ENCODE measurements at places on chromosomes 16 and 17. TPM values are rescaled to one million over a fixed set of nuclear protein-coding genes. Genes with fewer than 3 reads are reported as not detected.

Gene MYBBP1A
- polyA plus RNA-seq, result 44.1 TPM

- H3K27me3 ChIP-seq, result no peaks in the 10 kb centered on the region
- H3K4me1 ChIP-seq, result peaks cover 30% of the 10 kb centered on the region
- peak; percentile 63 for DNase-seq
- H3K36me3 ChIP-seq, result no peaks in the 10 kb centered on the region
These were observed 143.3 kb downstream of the AATF start for GRCh38 chr17:37092071-37092470.

DNA sequence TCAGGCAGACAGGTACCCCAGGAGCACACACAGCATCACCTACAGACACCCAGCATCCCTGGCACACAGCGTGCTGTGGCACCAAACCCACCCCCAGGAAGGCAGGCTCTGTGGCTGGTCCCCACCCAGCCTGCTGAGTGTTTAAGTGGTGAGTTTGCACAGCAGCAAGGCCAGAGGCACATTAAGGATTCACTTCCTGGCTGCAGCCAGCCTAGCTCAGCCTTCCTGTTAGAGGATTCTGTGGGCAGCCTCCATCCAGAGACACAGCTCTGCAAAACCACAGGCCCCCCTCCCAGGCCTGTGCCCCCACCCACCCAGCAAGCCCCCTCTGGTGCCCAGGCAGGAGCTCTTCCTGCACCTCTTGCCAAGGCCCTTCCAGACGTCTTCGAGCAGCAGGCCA, 36.1 kb upstream of the PHB1 start:
- H3K36me3 ChIP-seq, result no peaks in the 10 kb centered on the region
- no peak overlapping the region for H3K27ac ChIP-seq
- H3K4me1 ChIP-seq, result peaks cover 6% of the 10 kb centered on the region

- no peak overlapping the region for H3K4me3 ChIP-seq
- peaks cover 9% of the 10 kb centered on the region for H3K4me1 ChIP-seq
- DNase-seq, result peak; percentile 94
- no peaks in the 10 kb centered on the region for H3K36me3 ChIP-seq
These were observed 11.5 kb upstream of the PITPNA start for GRCh38 chr17:1573932-1574696.

DNA sequence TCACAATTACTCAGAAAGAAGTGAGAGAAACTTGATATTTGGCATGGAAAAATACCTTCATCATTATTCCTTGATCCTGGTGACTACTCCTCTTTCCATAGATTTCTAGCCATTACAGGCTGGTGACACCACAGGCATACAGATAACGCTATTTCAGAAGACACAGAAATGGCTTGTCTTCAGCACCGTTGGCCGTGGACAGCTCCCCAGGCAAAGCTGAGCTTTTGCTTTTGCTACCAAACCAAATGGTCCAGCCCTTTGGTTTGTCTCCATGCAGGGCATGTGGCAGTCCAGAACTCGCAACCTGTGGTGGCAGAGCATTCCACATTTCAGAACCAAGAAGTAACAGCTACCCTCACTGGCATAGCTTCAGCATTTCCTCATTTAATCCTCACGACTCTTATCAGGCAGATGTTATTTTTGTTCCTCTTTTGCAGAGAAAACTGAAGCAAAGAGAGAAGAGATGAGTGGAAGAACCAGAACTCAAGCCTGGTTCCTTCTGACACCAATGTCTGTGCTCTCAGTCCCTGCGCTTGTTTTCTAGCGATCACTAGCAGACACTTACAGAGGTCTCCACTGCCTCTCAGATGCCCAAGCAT, 55.5 kb downstream of the HS3ST4 start:
- peak; percentile 41 for DNase-seq
- H3K36me3 ChIP-seq, result no peaks in the 10 kb centered on the region
- H3K4me1 ChIP-seq, result no peaks in the 10 kb centered on the region
- no peaks in the 10 kb centered on the region for H3K27me3 ChIP-seq
- H3K4me3 ChIP-seq, result no peak overlapping the region
- no peak overlapping the region for H3K27ac ChIP-seq

GRCh38 chr17:12656354-12656753, 9.3 kb upstream of the MYOCD start:
- no peak overlapping the region for H3K4me3 ChIP-seq
- no peak overlapping the region for H3K27ac ChIP-seq
- H3K27me3 ChIP-seq, result no peaks in the 10 kb centered on the region
- no peaks in the 10 kb centered on the region for H3K4me1 ChIP-seq
- H3K36me3 ChIP-seq, result no peaks in the 10 kb centered on the region

GRCh38 chr16:85566561-85567100, 46.5 kb upstream of the GSE1 start:
- H3K27me3 ChIP-seq, result no peaks in the 10 kb centered on the region
- H3K36me3 ChIP-seq, result no peaks in the 10 kb centered on the region
- H3K4me3 ChIP-seq, result no peak overlapping the region
- H3K4me1 ChIP-seq, result peaks cover 55% of the 10 kb centered on the region
- H3K27ac ChIP-seq, result peak overlapping the region; percentile 66

Gene KRT12
- not detected for polyA plus RNA-seq

GRCh38 chr16:4755687-4756086, 11.3 kb downstream of the ZNF500 start:
- H3K27me3 ChIP-seq, result no peaks in the 10 kb centered on the region
- no peaks in the 10 kb centered on the region for H3K4me1 ChIP-seq
- no peak overlapping the region for H3K4me3 ChIP-seq
- no peak overlapping the region for H3K27ac ChIP-seq

Gene ZFHX3
- 6.4 TPM for polyA plus RNA-seq

DNA sequence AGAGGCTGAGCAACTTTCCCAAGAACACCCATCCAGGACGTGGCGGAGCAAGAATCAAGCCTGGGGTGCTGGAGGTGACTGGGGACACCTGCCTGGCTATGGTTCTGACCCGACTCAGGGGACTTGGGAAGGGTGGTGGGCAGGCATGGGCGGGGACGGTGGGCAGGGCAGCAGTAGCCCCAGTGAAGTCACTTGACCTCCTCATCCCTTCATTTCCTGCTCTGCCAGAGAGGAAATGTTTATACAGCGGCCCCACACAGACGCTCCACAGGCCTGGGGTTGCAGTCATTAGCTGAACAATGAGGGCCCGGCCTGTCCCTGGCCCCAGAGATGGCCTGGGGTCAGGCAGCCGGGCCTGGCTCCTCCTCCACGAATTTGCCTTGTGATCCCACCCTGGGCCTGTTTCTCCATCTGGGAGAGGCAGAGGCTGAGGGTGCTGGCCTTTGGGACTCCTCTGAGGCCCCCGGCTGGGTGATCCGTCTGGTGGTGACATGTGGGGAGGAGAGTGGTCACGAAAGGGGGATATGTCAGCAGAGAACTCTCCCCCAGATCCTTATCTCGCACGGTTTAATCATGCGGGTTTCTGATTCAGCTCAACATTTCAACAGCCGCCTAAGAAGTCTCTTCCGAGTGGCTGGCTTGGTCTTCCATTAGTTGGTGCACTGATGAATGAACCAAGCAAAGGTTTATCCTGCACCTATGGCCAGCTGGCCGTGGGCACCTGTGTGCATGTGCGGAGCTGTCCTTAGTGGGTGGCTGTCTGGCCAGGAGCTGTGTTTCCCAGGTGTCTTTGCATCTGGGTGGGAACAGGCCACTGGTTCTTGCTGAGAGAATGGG, 175.9 kb downstream of the IRF8 start:
- peak overlapping the region; percentile 41 for H3K27ac ChIP-seq
- H3K4me1 ChIP-seq, result peaks cover 4% of the 10 kb centered on the region
- DNase-seq, result peak; percentile 23
- no peak overlapping the region for H3K4me3 ChIP-seq
- H3K36me3 ChIP-seq, result no peaks in the 10 kb centered on the region
- H3K27me3 ChIP-seq, result no peaks in the 10 kb centered on the region

GRCh38 chr16:89697616-89698331, 3.7 kb downstream of the SPATA2L start:
- H3K27ac ChIP-seq, result no peak overlapping the region
- DNase-seq, result peak; percentile 8
- H3K4me3 ChIP-seq, result no peak overlapping the region

DNA sequence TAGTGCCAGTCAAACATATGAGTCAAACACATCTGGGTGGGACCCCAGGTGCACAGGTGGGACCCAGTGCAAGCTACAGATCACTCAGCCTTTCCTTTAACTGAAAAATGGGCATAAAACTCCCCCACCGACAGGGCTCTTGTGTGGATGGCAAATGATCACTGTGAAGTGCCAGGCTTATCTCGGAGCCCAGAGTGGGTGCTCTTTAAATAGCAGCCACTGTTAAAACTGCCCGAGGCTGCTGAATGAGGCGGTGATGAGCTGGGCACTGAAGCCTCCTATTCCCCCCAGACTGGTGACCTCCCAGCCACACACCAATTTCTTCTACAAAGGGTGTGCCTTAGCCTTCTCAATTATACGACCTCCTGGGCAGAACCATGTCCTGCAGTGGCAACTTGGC, 433.8 kb downstream of the SLC39A11 start:
- no peak for DNase-seq
- no peaks in the 10 kb centered on the region for H3K36me3 ChIP-seq
- H3K27ac ChIP-seq, result no peak overlapping the region
- H3K4me3 ChIP-seq, result no peak overlapping the region

DNA sequence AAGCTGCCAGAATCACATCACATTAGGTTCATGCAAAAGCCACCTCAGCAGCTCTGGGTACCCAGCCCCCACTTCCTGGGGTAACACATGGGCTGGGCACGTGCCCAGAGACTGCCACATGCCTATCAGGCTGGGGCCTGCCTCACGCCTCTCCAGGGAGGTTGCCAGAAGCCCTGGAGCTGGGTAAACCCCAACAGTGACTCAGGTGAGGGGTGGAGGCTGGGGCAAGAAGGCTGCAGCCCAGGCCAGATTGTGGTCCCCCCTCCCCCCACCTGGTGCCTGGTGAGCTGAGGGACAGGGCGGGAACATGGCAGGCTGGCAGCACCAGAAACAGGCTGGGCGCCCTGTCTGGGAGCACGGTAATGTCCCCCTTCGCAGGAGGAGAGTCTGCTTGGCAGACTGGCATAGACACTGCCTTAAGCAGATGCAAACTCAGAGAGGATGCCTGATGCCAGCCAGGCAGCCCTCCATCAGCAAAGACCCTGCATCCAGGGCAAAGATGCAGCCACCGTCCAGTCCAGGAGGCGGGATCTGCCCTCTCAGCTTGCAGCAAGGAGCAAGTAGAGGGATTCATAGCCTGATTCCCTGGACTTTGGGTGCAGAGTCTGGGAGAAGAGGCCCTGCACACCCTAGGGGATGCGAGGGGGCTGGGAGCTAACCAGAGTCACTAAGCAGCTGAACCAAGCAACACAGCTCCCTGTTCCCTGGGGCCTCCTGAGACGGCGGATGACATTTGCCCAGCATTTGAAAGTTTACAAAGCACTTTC, 28.8 kb downstream of the NGFR start:
- DNase-seq, result peak; percentile 13
- H3K4me1 ChIP-seq, result no peaks in the 10 kb centered on the region
- H3K27me3 ChIP-seq, result no peaks in the 10 kb centered on the region
- no peak overlapping the region for H3K4me3 ChIP-seq
- no peaks in the 10 kb centered on the region for H3K36me3 ChIP-seq

DNA sequence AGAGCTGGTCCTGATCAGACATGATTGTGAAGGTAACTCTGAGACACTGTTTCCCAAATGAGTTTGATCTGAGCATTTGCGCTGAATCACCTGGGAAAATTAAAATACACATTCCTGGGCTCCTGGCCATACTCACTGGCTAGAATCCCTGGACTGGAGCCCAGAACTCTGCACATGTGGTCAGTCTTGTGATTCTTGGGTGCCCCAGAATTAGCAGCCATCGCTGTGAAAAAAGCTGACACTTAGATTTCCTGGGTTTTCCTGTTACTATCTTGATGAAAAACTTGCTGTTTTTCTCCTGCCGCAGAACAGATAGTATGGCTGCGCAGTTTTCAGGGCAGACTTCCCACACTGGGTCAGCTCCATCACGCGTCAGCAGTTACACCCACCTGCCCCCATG, 24.6 kb downstream of the NECAB2 start:
- H3K4me1 ChIP-seq, result peaks cover 3% of the 10 kb centered on the region
- peaks cover 11% of the 10 kb centered on the region for H3K27me3 ChIP-seq
- no peak overlapping the region for H3K4me3 ChIP-seq
- DNase-seq, result no peak
- H3K36me3 ChIP-seq, result no peaks in the 10 kb centered on the region

Gene ATP2A1
- polyA plus RNA-seq, result 2.3 TPM

Gene CDK3
- polyA plus RNA-seq, result 16.6 TPM

- no peaks in the 10 kb centered on the region for H3K4me1 ChIP-seq
- DNase-seq, result no peak
- no peak overlapping the region for H3K27ac ChIP-seq
- H3K27me3 ChIP-seq, result no peaks in the 10 kb centered on the region
These were observed 351.2 kb downstream of the SEC14L1 start for GRCh38 chr17:77491921-77492445.

- peaks cover 33% of the 10 kb centered on the region for H3K4me1 ChIP-seq
- DNase-seq, result no peak
- H3K27me3 ChIP-seq, result no peaks in the 10 kb centered on the region
- H3K36me3 ChIP-seq, result no peaks in the 10 kb centered on the region
- no peak overlapping the region for H3K27ac ChIP-seq
These were observed 341.6 kb downstream of the SOX9 start for GRCh38 chr17:72462407-72462806.

Gene GFOD2
- 12.4 TPM for polyA plus RNA-seq

Gene SCNN1G
- 0.23 TPM for polyA plus RNA-seq

Data from hepatocyte (in vitro differentiated cells).